ENCODE measurements at places on chromosomes 11 and 22.

GRCh38 chr11:88179971-88180629, 4.9 kb upstream of the RAB38 start:
- DNase-seq = peak; percentile 59

DNA sequence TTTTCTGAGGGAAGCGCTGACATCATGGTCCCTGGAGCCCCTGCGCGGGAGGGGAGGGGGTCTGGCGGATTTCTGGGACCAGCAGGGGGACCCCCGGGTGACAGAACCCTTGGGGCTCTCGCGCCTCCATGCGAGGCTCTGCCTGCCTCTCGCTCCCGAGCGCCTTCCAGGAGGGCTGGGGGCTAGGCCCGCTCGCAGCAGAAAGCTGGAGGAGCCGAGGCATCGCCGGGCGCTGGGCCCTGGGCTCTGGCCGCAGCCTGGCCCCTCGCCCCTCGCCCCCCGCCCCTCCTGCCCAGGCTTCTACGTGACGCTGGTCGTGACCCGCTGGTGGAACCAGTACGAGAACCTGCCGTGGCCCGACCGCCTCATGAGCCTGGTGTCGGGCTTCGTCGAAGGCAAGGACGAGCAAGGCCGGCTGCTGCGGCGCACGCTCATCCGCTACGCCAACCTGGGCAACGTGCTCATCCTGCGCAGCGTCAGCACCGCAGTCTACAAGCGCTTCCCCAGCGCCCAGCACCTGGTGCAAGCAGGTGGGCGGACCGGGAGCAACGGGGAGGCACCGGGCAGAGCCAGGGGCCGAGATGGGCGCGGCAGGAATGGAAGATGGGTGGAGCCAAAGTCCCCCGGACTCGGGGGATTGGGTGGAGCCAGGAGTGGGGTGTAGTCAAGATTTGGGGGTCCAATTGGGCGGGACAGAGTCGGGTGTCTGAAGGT, 5.4 kb downstream of the BEST1 start:
- DNase-seq = no peak

DNA sequence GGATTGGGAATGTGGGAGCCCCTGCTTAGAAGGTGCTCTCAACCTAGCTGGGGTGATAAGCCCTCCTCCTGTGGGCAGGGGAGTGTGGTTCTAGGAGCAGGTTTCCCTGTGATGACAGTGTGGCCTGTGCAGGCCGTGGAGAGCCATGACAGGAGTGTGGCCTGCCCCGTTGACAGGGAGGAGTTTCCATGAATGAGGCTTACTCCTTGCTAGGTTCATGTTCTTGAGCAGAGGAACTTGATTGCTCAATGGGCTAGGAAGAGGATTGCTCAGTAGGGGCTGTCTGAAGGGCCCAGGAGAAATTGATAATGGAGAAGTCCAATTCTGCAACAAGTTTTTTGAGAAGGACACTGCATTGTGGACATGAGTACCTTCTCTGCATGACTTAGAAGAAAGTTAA, 92.0 kb downstream of the PPP6R3 start:
- no peak for DNase-seq

DNA sequence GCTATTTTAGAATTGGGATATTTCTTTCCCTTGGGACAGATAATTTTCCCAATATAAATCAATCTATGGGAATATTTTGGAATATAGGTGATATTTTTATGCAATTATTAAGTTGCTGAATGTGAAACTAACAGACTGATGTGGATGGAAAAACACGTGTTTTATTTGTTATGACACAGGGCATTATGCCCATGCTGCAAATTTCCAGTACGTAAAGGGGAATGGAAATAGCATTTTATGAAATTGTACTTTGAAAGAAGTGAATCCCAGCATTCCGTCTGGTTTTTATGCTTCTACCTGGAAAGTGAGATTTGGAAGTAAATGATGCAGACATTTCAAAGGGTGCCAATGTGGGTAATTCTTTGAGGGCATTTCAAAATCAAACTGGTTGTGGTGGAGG, 142.7 kb downstream of the PARVA start:
- DNase-seq = no peak
